GM12891 (cell line): ENCODE measurements at places on chromosomes 1 and 21.

DNA sequence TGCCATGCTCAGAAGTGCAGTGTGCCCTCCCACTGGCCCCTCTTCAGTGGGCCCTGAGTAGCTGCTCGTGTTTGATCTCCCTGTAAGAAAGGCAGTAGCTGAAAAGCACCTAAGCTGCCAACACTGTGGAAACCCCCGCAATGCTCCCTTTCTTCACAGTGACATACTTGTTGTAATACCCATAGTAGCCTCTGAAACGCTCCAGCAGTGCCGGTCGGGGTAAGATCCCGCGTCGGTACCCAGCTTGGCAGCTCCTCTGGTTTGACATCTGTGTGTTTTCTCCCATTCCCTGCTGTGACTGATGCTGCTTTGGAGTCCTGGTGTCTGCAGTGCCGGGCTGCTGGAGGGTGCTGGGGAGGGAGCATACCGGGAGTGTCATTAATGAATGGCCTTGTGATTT lies 3.6 kb downstream of the CHAF1B start:
- DNase-seq = no peak

DNA sequence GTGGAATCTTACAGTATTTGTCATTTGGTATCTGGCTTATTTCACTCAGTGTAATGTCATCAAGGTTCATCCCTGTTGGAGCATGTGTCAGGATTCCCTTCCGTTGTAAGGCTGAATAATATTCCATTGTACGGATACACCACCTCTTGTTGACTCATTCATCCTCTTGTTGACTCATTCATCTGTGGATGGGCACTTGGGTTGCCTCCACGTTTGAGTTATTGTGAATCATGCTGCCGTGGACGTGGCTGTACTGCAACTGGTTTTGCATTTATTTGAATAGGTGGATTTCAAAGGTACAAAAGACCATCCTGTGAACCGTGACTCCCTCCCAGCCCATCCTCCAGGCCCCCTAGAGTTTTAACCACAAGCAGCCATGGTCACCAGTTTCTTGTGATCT lies 11.9 kb upstream of the TCP10L start:
- no peak for DNase-seq

GRCh38 chr1:108877348-108878159 lies 769 bp downstream of the GPSM2 start:
- no peak for DNase-seq

DNA sequence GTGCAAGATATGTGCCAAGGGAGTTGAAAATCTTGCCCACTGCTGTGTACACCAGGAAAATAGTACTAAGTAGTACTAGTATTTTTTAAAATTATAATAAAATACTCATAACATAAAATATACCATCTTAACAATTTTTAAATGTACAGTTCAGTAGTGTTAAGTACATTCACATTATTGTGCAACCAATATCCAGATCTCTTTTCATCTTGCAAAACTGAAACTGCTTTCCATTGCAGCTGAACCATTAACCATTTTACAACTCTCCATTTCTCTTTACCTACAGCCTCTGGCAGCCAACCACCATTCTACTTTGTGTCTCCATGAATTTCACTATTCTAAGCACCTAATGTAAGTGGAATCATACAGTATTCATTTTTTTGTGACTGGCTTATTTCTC lies 19.3 kb upstream of the RAB3GAP2 start:
- no peak for DNase-seq

GRCh38 chr1:162587347-162587746 lies 25.8 kb downstream of the UAP1 start:
- DNase-seq = no peak

DNA sequence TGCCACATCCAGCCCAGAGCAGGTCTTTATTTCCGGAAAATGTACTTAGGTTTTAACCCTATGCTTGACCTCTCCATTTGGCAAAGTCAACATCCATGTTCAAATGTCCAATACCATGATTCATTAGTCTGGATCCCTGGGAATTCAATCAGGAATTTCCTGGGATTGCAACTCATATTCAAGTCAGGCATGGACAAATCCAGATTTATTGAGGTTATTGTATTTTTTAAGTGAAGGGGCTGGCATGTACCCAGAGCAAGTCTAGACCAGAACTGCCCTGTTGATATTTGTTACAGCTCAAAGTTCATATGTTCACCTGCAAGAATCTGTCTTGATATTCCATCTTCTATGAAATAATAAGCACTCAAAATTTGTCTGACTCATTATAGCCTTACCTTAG lies 521.1 kb downstream of the ADGRL2 start:
- no peak for DNase-seq

GRCh38 chr1:182395906-182396305 lies 4.3 kb upstream of the GLUL start:
- no peak for DNase-seq

- DNase-seq = no peak
Observed at GRCh38 chr1:15908597-15908996, 61.1 kb downstream of the SPEN start.

DNA sequence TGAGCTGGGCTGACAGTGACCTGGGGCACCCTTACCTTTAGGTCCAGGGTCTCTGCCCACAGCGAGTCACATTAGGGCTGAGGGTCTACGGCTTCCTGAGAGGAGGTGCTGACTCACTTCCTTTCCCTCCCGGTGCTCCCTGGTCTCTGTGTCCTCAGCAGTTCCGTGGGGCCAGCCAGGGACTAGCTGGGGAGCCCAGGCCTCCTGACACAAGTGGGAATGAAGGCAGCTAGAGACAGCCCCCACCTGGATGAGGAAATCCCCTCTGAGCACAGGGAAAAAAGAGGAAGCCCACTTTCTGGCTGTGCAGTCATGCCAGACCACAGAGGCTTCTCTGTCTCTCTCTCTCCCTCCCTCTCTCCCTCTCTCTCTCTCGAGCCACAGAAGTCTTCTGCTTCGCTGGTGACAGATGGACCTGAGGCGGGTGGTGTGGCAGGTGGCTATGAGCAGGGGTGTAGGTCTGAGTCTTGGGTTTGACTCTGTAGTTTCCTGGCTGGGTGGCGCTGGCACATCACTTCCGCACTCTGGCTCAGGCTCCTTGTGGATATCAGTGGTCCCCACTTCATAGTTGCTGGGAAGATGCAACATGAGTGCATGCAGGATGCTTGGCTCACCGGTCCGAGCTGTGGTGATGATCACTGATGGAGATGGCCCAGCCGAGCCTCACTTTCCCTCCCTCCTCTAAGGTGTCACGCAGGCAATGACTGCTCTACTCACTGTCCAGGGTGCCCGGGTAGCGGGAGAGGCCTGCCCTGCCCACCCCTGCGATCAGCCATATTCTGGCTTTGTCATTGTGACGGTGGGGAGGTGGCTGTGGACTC lies 3.5 kb downstream of the SLC66A1 start:
- peak; percentile 54 for DNase-seq

DNA sequence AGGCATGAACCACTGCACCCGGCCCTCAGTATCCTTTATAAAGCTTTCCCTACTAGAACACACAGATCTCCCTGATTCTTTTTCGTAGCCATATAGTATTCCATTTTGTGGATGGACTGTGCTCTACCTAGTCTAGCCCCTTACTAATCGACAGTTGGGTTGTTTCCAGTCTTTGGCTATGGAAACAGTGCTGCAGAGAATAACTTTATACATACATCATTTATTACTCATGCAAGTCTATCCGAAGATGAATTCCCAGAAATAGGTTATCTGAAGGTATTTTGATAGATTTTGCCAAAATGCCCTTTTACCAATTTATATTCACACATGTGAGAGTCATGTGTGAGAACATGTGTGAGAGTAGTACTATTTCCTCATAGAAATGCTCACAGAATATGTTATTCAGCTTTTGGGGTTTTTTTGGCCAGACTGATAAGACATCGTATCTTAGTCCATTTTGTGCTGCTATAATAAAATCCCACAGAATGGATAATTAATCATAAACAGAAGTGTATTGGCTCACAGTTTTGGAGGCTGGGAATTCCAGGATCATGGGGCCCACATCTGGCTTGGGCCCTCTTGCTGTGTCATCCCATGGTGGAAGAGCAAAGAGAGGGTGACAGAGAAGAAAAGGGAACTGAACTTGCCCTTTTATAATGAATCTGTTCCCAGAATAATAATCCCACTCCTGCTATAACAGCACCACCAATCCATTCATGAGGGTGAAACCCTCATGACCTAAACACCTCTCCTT lies 17.3 kb upstream of the FGR start:
- no peak for DNase-seq

DNA sequence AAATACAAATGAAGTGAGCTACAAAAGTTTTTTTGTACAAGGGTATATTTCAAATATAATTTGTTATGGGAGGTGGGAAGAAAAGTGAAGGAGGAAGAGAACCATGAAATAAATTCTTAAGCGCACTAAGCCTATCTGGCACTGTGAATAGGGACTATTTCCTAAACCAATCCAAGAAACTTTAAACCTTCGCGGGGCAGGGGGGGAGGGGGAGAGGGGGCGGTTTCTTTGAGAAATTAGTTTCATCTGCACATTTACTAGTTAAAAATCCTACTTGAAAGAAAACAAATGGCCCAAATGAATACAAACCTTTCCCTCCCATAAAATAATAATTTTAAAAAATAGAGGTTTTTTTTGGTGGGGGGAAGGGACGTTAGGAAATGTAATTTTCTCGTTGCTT lies 364 bp downstream of the GOLPH3L start:
- DNase-seq = no peak

- no peak for DNase-seq
Observed at GRCh38 chr21:38440746-38441145, 57.5 kb downstream of the ERG start.

- DNase-seq = no peak
Observed at GRCh38 chr21:17730782-17731181, 88.4 kb downstream of the C21orf91 start.

- no peak for DNase-seq
Observed at GRCh38 chr1:97245682-97246081, 524.1 kb downstream of the PTBP2 start.

DNA sequence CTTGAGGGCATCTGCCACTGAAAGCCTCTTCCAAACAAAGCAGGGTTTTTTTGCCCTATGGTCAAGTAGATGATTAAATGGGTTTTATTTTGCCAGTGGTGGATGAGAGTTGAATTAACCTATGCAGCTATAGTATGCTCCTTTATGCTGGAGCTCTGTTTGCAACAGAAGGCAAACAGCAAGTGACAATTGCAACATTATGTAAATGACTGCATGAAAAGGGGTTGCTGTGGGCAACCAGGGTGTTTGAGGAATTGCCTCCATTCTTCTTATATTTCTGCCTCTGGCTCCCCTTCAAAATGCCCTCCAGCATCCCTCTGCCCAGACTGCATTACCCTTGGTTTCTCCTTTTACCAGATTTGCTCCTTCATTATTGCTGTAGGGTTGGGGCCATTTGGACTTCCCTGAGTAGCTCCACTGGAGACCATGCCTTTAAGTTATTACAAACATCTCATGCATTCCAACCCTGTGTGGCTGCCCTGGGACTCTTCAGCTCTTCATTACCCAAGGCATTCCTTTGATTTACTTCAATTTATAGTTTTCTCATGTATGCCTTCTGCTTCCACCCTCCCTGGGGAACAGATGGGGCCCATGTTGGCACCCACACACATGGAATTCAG lies 398.4 kb downstream of the PRDM2 start:
- DNase-seq = no peak

GRCh38 chr1:198903621-198904020 lies 264.8 kb downstream of the PTPRC start:
- no peak for DNase-seq

- no peak for DNase-seq
Observed at GRCh38 chr1:219244864-219245263, 71.2 kb downstream of the LYPLAL1 start.

- DNase-seq = no peak
Observed at GRCh38 chr1:170168265-170168664, 22.5 kb downstream of the NTMT2 start.

- no peak for DNase-seq
Observed at GRCh38 chr1:150563340-150564038, 14.3 kb downstream of the ADAMTSL4 start.

GRCh38 chr1:168833362-168833761 lies 104.4 kb upstream of the DPT start:
- no peak for DNase-seq

- no peak for DNase-seq
Observed at GRCh38 chr1:93729502-93729901, 47.9 kb upstream of the BCAR3 start.

- peak; percentile 79 for DNase-seq
Observed at GRCh38 chr1:151047591-151047924, at the start of gene C1orf56. Gene C1orf56, plus strand, starts transcription at chr1:151047751. Its CDS starts 97 bp downstream, at chr1:151047848.

- no peak for DNase-seq
Observed at GRCh38 chr1:32791881-32792280, 25.3 kb downstream of the YARS1 start.

- no peak for DNase-seq
Observed at GRCh38 chr1:156422602-156423091, 53.6 kb downstream of the RHBG start.

DNA sequence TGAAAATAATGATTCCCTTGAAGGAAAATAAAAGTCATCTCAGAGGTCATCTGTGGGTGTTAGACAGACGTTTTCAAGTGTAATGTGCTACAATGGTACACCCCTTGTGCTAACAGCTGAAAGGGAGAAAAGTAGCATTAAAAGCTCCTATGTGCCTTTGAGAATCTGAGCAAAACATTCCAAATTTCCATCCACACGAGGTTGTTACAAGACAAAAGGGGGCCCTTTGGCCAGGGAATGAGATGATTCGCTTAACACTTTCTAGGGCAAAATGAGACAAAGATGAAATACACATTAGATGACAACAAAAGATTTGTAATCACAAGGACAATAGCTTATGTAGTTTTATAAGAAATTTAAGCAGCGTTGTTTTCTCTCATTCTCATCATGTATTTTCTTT lies 303.6 kb downstream of the LMX1A start:
- no peak for DNase-seq

DNA sequence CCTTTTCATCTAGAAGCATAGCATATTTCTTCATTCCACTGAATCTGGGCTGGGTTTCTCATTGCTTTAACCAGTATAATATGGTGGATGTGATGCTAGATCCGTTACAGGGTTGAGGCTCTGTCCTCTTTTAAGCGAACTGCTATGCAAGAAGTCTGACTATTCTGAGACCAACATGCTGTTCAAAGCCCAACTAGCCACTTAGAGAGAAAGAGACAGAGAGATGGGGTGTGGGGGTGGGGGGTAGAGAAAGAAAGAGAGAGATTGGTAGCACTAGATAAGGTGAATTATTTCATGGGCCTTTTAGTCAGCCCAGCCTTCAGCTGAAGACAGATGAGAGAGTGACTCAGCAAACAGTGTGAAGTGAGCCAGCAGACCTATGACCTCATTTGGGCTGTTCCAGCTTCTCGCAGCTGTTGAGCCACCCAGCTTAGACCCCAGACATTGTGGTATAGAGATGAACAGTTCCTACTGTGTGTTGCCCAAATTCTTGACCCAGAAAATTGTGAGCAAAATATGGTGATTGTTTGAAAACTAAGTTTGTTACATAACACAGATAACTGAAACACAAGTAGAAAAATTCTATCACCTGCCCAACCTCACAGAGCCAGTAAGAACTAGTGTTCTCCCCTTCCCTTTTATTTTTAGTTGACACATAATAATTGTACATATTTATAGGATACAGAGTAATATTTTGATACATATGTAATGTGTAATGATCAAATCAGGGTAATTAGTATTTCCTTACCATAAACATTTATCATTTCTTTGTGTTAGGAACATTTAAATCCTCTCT lies 40.7 kb upstream of the PRKACB start:
- no peak for DNase-seq
